T-helper 2 cell (primary cell): ENCODE measurements at places on chromosomes 11 and 22.

- DNase-seq = no peak
Measured at GRCh38 chr11:61830237-61831105, 2.4 kb downstream of the FADS2 start.

- DNase-seq = no peak
Measured at GRCh38 chr11:73383249-73384124, 7.3 kb downstream of the RELT start.

DNA sequence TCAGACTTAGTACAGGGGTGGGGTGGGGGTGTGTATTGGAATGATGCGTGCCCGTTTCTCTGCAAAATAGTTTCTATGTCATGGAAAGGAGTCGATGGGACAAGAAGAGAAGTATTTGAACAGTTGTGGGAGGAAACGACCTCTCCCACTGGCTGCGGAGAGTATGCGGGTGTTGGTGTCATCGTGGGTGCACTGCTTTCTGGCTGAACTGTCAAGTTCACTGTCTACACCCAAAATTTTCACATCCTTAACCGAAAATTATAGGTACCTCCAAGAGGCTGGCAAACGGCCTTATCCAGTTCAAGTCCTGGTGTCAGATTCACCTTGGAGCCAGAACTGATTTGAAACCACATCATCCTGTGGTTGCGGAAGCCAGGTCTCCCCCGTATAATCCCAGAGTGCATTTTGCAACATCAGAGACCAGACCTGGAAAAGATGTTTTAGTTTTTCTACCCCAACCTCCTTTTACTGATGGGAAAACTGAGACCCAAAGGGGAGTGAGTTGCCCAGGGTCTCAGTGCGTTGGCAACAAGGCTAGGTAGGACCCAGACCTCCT lies 497 bp upstream of the SSRP1 start:
- DNase-seq = peak; percentile 55

DNA sequence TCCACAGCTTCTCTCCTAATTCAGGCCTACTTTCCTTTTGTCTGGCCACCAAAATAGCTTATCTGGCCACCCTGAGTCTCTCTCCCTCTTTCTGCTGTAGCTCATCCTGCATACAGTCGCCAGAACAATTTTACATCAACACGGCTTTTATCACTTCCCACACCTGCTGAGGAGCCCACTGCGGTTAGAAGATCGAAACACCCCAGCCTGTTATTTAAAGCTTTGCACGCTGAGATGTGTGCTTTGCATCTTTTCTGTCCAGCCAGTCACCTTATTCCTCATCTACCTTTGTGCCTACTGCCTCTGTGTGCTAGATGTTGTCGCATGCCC lies 96.0 kb downstream of the COMMD9 start:
- DNase-seq = no peak

DNA sequence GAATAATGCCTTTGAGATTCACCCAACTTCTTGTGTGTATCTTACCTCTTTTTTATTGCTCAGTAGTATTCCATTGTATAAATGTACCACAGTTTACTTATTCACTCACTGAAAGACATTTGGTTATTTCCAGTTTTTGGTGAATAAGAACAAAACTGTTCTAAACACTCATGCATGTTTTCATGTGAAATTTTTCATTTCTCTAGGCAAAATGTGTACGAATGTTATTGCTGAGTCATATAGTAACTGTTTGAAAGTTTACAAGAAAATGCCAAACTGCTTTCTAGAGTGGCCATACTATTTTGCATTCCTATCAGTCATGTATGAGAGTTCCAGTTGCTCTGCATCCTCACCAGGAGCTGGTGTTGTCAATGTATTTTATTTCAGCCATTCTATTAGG lies 8.8 kb upstream of the EMSY start:
- peak; percentile 33 for DNase-seq

DNA sequence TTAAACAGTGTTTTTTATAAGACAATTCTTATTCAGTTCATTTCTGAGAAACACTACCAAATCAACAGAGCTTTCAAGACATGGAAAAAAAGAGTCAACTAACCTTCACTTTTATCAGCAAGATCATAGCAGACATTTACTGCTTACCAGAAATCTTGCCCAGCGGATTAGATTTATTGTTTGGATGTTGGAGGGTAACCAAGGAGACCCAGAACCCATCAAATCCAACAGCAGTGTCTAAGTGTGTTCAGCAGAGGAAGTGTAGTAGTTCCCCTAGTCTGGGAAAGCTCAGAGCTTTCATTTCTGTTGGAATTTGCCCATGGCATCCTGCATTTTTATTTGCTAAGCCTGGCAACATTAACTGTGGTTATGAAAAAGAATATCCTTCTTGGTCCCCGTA lies 2.4 kb upstream of the PGM2L1 start:
- no peak for DNase-seq

GRCh38 chr11:64743591-64744543 lies at the start of gene RASGRP2:
TSS of gene RASGRP2 (minus strand) at chr11:64744142. CDS start at chr11:64742866, 1,276 bp downstream.
- peak; percentile 81 for DNase-seq

DNA sequence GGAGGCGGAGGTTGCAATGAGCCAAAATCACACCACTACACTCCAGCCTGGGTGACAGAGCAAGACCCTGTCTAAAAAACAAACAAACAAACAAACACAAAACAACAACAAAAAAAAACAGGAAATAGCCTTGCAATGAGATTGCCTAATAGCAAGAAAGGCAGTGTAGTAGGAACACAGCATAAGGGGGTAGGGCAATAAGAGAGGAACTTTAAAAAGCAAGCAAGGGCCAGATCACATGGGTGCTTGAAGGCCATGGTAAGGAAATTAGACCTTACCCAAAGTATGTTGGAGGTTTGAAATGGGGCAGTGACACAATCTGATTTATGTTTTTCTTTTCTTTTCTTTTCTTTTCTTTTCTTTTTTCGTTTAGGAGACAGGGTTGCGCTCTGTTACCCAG lies 34.7 kb upstream of the NRIP3 start:
- DNase-seq = no peak

DNA sequence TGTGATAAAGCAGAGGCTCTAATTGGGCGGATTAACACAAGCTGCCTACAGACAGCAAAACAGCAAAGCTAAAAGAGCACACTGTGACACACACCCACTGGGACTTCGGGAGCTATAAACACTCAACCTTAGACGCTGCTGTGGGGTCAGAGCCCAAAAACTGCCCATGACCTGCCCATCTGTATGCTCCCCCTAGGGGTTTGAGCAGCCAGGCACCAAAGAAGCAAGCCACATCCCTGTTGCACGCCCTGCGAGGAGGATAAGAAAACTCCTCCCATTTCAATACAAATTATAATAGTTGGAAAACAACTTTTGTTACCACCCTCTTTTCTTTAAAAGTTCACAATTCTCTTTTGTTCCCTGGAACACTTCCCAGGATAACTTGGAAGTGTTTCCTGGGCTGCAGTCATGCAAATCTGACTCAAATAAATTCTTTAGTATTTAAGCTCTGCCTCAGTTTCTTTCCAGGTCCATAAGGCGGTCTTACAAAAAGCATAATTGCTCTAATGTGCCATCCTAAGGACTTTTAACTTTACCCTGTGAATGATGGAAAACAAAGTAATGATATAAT lies 86.4 kb downstream of the DLG2 start:
- DNase-seq = no peak

GRCh38 chr11:115080923-115081680 lies 402.8 kb downstream of the NXPE2 start:
- no peak for DNase-seq

DNA sequence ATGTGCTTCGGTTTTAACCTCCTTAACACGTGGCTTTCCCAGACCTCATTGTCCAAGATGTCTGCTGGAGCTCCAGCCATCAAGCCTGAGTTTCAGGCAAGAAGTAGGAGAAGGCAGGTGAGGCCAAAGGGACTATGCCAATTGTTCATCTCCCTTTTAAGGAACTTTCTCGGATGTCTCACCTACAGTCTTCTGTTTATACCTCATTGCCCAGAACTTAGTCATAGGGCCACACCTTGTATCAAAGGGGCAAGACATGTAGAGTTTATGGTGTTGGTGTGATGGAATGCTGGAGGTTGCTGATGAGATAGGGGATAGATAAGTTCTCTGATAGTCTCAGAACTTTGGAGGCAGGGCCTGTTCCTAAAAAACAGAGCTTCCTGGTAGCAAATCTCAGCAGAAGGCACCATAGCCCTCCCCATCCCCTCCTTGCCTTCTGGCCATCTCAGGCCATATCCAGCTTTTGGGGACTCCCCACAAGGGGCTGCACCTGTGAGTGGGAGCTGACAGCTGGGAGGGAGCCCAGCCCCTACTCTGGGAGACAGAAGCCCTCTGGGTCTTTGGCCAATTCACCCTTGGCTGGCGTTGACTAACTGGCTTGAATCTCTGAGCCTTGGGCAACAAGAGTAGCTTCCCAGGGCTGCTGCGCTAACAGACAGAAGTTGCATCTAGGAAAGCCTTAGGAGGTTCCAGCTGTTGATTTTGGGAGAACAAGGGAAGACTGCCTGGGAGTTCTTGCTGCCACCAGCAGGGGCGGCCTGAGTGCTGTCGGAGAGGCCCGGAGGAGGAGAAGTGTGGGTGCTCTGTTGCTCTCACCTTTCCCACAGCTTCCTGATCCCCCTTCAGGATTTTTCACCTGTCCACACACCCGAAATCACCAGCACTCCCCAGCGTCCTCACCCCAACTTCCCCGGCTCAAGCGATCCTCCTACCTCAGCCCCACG lies 149.8 kb upstream of the THY1 start:
- no peak for DNase-seq

DNA sequence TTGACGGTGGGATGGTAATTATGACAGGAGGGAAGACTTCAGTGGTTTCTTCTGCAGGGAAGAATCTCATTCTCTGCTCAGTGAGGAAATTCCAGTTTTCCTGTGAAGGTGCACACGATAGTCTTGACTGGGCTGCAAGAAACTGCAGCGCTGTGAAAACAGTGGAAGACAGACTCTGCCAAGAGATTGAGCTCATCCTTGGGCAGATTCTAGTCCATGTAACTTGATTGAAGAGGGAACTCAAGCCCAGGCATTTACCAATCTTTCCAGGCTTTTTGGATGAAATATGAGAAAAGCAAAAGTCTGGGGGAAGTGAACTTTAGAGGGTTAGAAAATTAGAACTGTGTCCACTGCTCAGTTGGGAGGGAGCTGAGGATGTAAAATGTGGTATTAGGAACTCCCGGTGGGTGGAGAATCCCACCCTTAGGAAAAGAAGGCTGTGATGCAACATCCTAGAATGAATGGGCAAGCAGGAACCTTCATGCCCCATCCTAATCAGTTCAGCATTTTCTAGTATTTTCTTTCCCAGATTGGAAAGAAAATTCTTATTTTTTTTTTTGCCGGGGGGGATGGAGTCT lies 212.6 kb downstream of the DBX1 start:
- no peak for DNase-seq

DNA sequence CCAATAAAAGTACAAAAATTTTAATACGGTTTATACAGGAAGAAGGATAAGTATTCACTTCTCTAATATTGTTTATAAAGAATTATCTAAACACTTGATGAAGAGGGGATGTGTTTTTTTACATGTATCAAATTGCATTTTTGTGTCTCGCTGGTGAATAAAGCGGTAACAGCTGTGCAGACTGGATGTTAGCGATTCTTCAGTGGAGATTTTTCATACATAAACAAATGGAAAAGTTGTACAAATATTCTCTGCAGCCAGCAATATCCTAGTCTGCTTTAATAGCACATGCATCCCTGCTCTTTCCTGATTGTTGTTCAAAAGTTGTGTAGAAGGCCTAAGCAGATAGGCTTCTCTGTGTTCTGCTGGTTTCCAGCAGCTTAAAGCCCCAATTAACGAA lies 369.3 kb downstream of the SOX6 start:
- DNase-seq = no peak

GRCh38 chr22:49066619-49067018 lies 761.1 kb downstream of the BRD1 start:
- no peak for DNase-seq

- DNase-seq = no peak
Measured at GRCh38 chr11:2853997-2854560, 31.5 kb downstream of the CDKN1C start.

DNA sequence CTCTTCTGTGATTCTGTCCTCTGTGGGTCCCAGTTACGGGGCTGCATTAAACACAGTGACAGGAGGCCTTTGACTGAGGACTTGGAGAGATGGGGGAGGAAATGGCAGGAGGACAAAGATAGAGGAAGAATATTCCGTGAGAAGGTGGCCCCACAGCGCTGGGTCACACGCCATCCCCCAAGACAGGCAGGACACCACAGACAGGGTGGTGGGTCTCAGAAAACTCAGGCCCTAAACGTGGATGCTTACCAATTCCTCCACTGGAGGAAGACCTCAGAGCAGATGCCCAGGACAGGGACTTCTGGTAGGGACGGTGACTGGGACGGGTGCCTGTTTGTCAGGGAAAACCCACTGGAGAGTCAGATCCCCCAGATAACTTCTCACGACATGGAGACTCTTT lies 34.0 kb downstream of the IGLL5 start:
- DNase-seq = no peak

- DNase-seq = no peak
Measured at GRCh38 chr11:1392111-1392510, 2.4 kb downstream of the BRSK2 start.

DNA sequence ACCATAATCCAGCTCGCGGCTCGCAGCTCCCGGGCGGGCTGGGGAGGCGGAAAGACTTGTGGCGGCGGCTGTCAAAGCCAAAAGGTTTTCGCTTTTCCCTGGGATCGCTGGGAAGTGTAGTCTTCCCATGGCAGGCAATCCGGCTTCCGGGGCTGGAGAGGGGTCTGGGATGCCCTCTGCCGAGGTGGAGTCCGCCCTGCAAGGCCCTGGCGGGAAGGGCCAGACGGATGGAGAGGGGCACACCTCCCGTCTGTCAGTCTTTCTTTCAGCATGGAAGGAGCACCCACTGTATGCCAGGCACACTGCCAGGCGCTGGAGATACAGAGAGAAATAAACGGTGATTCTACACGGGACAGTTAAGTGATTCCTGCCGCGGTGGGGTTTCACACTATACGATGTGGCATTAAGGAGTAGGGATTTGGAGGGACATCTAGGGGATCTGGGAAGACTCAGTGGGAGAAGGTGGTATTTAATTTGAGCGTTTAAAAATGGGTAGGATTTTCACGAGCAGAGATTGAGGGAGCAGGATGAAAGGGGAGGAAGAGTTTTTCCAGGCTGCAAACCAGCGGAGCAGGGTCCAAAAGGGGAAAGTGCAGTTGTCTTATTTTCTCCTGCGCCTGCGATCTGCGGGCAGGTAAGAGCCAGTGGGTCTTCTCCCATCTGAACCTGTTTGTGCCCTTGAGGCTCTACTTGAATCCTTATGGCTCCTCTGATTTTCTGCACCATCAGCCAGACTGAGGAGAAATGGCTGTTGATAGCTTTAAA lies at the start of gene BACE1:
TSS of gene BACE1 (minus strand) at position 60 of the 765 bp plus-strand sequence. CDS start 461 bp downstream, outside the sequence.
- DNase-seq = no peak

- peak; percentile 12 for DNase-seq
Measured at GRCh38 chr22:38872831-38873248, 824 bp upstream of the CBX6 start.

GRCh38 chr22:44574057-44574639 lies 76.1 kb upstream of the RTL6 start:
- no peak for DNase-seq

- DNase-seq = no peak
Measured at GRCh38 chr22:40425082-40425481, 54.7 kb downstream of the SGSM3 start.

GRCh38 chr11:122175306-122175705 lies 59.3 kb upstream of the BLID start:
- DNase-seq = no peak

- DNase-seq = no peak
Measured at GRCh38 chr11:68941324-68942094, 37.8 kb downstream of the IGHMBP2 start.

GRCh38 chr11:34749666-34750659 lies 129.1 kb downstream of the EHF start:
- no peak for DNase-seq

GRCh38 chr11:78564490-78565467 lies 9.9 kb downstream of the NARS2 start:
- DNase-seq = peak; percentile 21
